ENCODE measurements at places on chromosomes 4 and X. TPM values are rescaled to one million over a fixed set of nuclear protein-coding genes. Genes with fewer than 3 reads are reported as not detected.

CLIC2 gene
- total RNA-seq = 0.20 TPM

TKTL1 gene
- not detected for total RNA-seq

PPEF2 gene
- total RNA-seq = not detected

C4orf51 gene
- total RNA-seq = not detected

XAGE2 gene
- not detected for total RNA-seq

RAB33A gene
- total RNA-seq = 0.26 TPM

GPAT3 gene
- 34.3 TPM for total RNA-seq

GBA3 gene
- total RNA-seq = not detected

ATOH1 gene
- not detected for total RNA-seq

SPANXD gene
- not detected for total RNA-seq

GALNT7 gene
- 34.6 TPM for total RNA-seq

EPHA5 gene
- total RNA-seq = 0.45 TPM

CT45A2 gene
- total RNA-seq = not detected

GRPR gene
- total RNA-seq = 0.13 TPM

DTHD1 gene
- not detected for total RNA-seq

GABRB1 gene
- not detected for total RNA-seq

SPIN4 gene
- 6.0 TPM for total RNA-seq

ADH7 gene
- not detected for total RNA-seq

CFAP97 gene
- 15.4 TPM for total RNA-seq

All from A549 treated with ZK216348 at 1 μM for 4 hours (cell line).